Amniotic epithelial cell (primary cell): ENCODE measurements at places on chromosomes 6 and 20.

- DNase-seq: peak; percentile 63
Measured at GRCh38 chr6:36364669-36365479, 22.6 kb downstream of the ETV7 start.

- DNase-seq: peak; percentile 90
Measured at GRCh38 chr6:72580281-72580940, 41.5 kb upstream of the KCNQ5 start.

DNA sequence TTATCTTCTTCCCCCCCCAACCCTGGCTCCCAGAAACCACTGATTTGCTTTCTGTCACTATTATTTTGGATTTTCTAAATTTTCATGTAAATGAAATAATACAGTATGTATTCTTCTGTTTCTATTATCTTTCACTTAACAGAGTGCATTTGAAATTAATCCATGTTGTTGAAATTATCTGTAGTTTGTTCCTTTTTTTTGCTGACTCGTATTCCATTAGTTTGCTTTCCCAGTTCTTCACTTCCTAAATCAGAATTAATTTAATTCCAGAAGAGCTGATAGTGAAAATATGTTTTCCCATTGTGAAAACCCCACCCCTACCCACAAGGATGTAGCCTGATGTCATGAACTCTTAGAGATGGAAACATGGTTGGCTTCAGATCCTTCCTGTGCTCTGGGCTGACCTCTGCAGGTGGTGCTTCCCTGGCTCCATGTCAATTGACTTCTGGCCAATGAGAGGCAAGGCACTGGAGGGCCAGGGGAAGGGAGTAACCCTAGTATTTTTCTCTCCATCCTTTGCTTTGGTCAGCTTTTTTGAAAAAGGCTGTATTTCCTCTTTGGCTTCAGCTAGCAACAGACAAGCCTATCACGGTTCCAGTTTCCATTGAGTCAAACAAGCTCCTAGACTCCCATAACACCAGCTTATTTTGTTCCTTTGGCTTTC, 244.4 kb upstream of the HSF2 start:
- DNase-seq: no peak

DNA sequence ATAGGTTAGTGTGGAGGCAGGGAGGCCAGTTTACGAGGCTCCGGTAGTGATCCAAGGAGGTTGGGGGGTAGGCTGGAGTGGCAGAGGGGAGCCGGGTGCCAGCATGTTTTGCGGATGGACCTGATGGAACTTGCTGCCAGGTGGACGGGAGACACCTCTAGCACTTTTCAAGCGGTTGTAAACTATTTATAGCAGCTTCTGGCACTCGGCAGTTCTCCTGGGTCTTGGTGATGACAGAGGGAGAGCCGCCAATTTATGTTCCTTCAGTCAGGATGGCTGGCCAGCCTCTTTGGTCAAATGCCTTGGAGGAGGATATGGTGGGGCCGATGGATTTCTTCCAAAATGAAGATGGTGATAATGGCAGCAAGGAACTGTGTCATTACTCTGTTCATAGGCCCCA, 28.8 kb downstream of the TFAP2C start:
- no peak for DNase-seq

- no peak for DNase-seq
Measured at GRCh38 chr6:161048641-161049040, 57.1 kb downstream of the MAP3K4 start.

- DNase-seq: no peak
Measured at GRCh38 chr20:21513181-21513663, 642 bp downstream of the NKX2-2 start.

DNA sequence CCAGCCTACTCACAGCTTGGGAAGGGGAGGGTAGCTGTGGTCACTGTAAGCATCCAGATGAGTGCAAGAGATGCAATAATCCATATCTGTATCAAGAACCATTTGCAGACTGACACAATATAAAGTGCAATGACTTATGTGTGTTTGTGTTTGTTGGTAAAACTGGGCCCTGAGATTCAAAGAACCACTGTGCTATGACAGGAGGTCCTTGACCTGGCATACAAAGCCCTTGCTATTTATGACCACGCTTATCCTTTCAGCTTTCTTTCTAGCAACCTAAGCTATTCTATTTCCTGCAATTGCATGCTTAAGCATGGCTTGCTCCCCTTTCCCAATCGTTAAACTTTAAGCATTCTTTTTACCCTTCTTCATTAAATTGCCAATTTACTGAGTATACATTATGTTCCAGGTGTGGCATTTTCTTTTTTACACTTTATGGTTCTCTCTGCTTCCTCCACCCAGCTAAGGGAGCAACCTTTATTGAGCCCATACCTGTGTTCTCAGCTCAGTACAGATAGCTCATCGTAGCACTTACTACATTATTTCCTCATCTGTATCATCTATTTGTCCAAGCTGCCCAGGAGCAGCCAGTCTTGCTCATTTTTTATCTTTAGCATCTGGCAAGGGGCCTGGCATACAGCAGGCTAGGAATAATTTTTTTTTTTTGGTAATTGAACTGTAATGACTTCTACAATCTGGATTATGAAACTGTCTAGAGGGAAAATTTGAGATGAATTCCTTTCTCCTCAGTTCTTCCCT, 3.5 kb downstream of the MCUR1 start:
- DNase-seq: peak; percentile 9

- no peak for DNase-seq
Measured at GRCh38 chr20:2285613-2286012, 10.2 kb upstream of the TGM3 start.

GRCh38 chr6:135851442-135852271, at the start of gene PDE7B:
TSS of gene PDE7B (plus strand) at chr6:135851701.
- peak; percentile 99 for DNase-seq

GRCh38 chr20:53216856-53217576, 244.9 kb downstream of the TSHZ2 start:
- peak; percentile 10 for DNase-seq

GRCh38 chr6:169622618-169623017, 79.2 kb downstream of the WDR27 start:
- peak; percentile 65 for DNase-seq

DNA sequence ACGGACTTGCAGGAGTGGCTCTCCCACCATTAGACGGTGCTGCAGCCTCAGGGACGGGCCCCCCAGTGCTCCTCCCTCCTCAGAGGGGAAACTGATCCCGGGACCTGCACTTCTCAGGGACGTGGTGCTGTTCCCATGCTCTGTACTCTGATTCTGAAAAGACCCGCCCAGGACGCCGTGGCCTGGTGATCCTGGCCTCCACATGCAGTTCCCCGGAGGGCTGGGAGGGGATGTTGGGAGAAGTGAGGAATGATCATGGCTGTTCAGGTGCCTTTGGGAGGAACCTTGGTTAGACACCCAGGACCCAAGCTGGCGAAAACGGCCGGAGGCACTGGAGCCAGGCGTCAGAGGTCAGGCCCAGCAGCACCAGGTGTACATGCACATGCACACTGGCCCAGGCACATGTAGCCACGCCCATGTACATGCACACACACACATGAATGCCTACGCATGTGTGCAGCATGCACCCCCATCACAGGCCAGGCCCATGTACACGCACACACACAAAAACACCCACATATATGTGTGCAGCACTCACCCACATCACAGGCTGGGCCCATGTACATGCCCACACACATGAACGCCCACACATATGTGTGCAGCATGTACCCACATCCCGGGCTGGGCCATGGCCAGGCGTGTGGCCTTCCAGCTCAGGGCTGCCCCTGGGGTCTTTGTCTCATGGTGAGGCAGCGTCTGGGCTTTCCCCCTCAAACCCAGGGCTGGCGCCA, 52.6 kb upstream of the DACT2 start:
- no peak for DNase-seq

GRCh38 chr6:158655569-158656450, 6.0 kb downstream of the SYTL3 start:
- DNase-seq: no peak

- peak; percentile 98 for DNase-seq
Measured at GRCh38 chr20:35344354-35344837, 52.2 kb upstream of the FAM83C start.

DNA sequence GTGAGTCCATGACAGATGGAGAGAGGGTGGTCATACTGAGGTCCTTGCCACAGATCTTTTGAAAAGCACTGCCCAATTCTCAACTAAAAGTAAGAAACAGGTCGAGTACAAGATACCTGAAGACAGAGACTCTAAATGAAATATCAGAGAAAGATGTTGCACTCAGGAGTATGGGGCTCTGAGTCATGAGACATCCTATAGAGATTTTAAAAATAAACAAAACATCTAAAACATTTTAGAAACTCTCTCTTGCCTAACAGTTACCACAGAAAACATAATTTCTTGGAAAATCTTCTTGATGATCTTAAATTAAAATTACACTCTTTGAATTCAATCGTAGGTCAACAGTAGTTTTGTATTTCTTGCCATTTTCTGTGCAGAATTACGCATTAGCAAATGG, 348.9 kb upstream of the MARCKS start:
- DNase-seq: no peak

DNA sequence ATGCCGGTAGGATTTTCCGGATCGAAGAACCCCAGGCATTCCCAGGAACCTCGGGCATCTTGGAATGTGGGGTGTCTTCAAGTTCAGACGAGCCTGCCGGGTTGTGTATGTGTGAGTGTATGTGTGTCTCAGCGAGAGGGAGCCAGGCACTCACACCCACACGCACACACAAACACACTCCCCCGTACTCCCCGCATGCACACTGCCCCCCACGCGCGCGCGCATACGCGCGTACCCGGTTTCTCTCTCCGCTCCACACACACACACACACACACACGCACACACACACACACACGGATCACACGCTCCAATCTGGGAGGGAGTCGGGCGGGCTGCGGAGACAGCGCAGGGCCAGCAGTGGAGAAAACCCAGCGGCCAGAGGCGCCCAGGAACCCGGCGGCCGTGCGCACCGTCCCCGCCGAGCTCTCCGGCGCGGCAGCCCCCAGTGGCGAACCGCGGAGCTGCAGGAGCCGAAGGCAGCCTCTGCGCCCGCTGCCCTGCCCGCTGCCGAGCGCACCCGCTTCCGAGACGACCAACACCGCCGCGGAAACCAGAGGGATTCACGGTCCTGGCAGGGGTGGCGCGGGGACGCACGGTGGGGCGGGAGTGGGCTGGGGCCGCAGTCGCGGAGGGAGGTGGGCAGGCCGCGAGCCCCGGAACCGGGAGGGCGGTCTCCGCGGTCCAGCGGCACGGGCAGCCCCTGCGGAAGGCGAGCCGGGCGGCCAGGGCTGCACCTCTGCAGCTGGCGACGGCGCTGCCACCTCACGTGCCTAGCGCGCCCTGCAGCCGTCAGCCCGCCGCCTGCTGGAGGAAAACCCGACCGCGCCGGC, at the start of gene LRFN2:
TSS of gene LRFN2 (minus strand) at position 125 of the 830 bp plus-strand sequence.
- peak; percentile 50 for DNase-seq

GRCh38 chr20:43444107-43444506, 13.6 kb upstream of the SRSF6 start:
- DNase-seq: no peak

DNA sequence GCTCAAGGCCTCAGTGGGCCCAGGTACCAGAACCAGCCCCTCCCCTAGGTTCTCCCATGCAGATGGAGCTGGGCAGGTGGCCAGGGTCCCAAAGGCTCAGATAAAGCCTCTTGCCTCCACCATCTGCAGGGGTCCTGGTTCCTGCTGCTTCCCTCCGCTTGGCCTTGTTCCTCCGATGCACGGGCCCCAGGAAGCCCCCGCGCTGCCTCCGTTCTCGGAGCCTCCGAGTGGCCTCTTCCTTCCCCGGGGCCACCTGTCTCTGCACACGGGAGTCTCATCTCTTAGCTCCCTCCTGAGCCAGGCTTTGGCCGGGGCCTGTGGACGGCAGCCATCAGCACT, 1.9 kb upstream of the PTK6 start:
- DNase-seq: no peak

DNA sequence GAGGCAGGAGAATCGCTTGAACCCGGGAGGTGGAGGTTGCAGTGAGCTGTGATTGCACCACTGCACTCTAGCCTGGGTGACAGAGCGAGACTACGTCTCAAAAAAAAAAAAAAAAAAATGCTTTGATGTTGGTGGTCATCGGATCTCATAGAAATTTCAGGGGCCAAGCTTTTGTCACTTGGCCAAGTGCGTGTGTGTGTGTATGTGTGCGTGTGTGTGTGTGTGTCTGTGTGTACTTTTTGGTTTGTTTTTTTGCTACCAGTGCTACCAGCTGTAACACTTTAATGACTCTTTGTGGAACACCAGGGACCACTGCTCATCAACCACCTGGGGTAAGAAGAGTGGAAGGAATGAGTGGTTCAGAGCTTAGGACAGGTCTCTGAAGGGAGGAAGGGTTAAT, 49.7 kb downstream of the TRAF3IP2 start:
- DNase-seq: no peak

- DNase-seq: no peak
Measured at GRCh38 chr6:125989631-125990030, 3.3 kb downstream of the TRMT11 start.

DNA sequence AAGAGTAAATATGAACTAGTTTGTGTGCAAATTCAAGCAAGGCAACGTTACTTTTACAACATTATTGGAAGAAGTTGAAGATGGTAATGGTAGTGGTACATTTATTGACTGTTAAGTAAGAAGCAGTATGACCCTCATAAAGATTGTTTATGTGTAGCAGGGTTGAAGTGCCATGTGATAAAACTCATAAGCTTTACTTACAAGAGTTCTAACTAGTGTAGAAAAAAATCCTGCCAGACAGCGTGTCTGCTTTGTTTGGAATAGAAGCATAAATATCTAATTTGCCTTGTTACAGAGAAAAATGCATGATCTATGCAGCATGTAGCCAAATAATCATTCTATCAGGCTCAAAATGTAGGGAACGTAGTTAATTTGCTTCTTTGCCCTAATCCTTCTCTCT, 450.8 kb upstream of the SOX4 start:
- no peak for DNase-seq

DNA sequence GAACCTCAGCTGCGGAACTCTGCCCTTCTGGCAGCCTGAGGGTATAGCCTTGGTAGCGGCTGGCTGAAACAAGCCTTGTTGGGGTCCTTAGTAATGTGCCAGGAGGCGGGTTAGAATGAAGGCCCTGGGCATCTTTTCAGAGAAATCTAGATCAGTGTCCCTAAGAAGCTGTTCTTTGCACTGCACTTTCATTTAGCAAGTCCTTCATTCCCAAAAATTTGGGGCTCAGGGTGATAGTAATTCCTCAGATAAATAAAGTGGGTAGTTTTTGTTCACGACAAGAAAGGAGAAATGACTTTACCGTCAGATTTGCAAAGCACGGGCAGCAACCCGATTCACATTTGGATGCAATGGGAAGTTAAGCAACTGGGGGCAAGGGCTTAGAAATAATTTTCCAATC, 3.2 kb downstream of the INSM1 start:
- no peak for DNase-seq
